ENCODE measurements at places on chromosomes 12 and 14.
A peak's percentile ranks its signal among the peaks of the same experiment; 100 is the strongest.

DNA sequence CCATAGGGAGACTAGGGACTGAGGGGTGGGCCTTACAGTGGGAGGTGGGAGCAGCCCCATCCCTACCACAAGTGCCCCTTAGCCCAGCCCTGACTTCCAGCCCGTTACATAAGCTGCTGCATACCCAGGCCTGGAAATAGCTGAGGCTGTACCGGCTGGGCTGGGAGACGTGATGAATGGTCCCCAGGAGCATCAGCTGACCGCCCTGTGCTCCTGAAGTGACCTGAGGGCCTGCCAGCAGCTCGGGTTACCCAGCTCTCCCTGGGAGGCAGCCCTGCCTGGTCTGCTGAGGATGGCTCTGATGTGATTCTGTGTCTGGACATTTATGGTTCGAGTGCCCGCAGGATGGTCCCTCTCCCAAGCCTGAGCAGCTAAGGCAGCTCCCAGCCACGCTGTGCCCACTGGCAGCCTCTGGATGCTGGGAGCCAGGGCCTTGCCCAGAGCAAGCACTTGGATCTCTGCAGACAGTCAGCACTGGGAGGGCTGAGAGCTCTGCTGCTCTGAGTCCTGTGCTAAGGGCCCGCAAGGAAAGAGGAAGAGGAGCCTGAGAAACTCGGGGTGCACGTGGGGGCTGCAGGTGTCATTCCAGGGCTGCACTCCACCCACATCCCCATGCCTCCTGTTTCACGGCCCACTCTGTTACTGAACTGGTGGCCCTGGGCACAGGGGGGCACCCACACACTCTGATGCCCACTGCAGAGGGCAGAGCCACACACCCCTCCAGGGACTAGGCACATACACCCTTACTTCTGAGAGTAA, 20.5 kb downstream of the TAMALIN start:
- DNase-seq: no peak

DNA sequence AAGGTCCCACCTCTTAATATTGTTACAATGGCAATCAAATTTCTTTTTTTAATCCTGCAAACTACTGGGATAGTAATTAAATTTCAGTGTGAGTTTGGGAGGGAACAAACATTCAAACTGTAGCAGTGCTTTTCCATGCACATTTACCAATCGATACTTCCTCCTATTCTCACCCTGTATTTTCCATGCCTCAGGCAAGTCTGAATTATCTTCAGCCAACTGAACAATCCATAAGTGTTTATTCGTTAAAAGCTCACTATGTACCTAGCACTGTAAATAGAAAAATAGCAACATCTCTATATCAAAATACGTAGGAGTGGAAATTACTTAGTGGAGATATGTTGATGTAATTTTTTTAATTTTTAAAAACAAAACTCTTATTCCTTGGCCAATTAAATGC, 43.5 kb downstream of the CCDC177 start:
- no peak for DNase-seq

GRCh38 chr12:106964526-106964925, 8.8 kb downstream of the TMEM263 start:
- no peak for DNase-seq

DNA sequence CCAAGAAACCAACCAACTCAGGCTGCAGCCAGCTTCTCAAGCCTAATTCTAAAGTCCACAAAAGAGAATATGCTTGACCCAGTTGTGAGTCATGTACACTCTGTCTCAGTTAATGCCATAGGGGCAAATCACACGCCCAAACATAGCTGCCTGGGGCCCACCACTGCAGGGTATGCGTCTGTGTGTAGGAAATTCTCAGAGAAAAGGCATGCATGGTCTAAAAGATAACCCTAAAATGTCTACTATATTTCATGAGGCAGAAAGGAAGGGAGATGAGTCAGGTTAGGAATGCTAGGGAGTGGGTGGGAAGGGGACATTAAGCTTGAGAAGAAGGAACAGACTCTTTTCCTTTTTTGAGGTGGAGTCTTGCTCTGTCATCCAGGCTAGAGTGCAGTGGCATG, 22.3 kb upstream of the SPTLC2 start:
- no peak for DNase-seq

- peak; percentile 42 for DNase-seq
These were observed 32.0 kb upstream of the SEL1L start for GRCh38 chr14:81565441-81566290.
